ENCODE measurements at places on chromosomes 3 and 15.
A peak's percentile ranks its signal among the peaks of the same experiment; 100 is the strongest.

DNA sequence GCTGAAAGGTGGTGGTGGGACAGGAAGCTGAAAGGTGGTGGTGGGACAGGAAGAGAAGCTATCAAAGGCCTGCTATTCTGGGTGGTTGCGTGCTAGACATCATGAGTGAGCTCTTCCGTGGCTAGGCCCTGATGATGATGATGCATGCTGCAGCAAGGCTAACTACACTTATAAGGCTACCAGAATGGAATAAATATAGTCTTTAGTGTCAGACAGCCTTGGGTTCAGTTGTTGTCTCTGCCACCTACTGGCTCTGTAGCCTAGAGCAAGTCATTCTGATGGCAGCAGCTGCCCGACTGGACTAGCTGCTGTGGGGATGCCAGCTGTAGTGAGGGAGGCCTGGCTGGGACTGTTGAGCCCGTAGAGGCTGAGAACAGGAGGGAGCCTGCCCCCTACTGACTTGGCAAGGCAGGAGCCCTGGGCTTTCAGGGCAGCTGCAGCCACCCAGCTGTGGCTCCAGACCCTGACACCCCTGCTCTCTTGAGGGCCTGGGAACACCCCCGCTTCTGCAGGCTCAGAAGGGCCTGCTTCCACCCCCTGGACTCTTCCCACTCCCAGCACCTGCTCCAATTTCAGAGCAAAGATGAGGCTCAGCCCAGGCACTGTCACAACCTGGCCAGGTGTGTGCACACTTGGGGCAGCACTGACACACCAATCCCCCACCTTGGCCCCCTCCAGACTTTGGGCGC, 21.4 kb upstream of the ZBED2 start:
- peak; percentile 65 for DNase-seq

DNA sequence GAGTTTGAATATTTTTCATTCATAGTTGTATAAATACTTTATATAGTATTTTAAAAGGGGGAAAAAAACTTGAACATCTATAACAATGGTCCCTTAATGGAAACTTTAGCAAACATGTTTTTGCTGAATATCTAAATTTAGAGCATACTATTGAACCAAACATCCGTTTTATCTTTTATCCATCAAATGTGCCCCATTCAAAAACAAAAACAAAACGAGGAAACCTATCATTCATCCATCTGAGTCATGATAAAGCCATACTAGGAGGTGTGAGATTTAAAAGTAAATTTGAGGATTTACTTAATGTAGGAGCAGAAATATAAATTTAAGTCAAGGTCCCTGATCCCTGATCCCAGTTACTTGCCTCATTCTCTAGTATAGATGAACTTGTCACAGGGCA, 463.6 kb upstream of the MDFIC2 start:
- no peak for DNase-seq

DNA sequence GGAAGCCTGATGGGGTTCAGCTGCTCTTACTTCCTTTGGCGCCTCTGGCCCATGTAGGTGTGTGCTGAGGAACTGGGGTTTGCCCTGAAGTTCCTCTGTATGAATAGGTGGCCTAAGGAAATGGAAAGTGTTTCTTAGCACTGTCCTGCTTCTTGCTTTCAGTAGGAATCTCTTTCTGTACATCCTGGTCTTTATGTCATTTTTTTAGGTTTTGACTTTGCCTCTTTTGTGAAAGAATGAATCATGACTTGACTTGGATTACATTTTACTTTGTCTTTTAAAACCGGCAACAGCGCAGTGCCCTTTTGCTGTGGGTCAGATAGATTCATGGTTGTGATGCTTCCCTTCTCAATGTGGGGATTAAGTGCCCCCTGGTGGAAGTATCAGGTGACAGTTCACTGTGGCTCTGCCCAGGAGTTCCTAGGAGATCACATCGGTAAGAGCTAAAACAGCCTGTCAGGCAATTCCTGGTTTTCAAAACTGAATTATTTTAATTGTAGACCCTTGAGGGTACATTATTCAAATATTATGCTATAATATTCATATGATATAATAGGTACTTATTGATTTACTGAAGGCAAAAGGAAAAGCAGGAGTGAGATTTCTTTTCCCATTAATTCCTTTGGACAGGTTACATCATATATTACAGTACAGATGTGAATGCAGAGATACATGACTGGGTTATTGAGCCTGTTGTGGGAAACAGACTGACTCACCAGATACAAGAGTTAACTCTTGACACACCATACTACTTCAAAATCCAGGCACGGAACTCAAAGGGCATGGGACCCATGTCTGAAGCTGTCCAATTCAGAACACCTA, 95.4 kb downstream of the HCN4 start:
- DNase-seq = peak; percentile 47

- no peak for DNase-seq
Observed at GRCh38 chr15:101466188-101466587, 23.3 kb downstream of the PCSK6 start.

DNA sequence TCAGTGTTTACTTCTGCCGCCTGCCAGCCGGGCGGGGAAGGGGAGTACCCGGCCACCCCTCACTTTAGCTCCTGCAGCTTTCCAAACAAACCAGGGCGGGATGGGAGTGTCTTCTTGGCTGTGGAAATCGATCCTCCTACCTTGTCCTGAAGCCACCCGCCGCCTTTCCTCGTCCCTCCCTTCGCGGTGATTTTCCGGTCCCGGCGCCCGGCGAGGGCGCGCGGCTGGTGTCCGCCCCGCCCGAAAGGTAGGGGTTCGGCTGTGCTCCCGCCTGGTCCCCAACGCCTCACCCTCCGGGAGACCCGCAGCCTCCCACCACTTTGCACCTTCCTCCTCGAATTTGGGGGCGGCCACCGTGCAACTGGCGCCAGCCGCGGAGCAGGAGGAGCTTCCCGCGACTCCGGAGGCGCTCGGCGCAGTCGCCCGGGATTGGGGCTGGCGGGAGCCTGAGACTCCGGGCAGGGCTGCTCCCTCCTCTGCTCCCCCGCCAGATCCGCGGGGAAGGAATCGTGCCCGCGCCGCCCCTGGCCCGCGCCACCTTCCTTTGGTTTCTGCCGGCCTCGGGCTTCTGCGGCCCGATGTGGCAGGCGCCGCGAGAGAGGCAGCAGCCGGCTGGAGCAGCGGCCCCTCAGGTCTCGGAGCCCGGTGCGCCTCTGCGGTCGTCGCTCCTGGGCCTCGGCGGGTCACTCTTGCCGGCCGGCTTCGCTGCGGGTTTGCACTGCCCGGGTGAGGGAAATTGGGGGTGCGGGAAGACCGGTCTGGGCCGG, 30.7 kb upstream of the ST3GAL6 start:
- peak; percentile 58 for DNase-seq
